Activated naive CD8-positive, alpha-beta T cell treated with anti-CD3 and anti-CD28 coated beads, Interleukin-2, amount 50 U/mL, for 24 hours (primary cell): ENCODE measurements at places on chromosomes 2 and 18.

GRCh38 chr2:27095745-27096651 lies 9.4 kb downstream of the KHK start:
- H3K4me1 ChIP-seq, result peaks cover 10% of the 10 kb centered on the region
- H3K27me3 ChIP-seq, result no peaks in the 10 kb centered on the region

GRCh38 chr2:170142502-170142901 lies 35.4 kb upstream of the MYO3B start:
- no peaks in the 10 kb centered on the region for H3K36me3 ChIP-seq
- no peak overlapping the region for H3K27ac ChIP-seq
- no peak for DNase-seq
- H3K4me1 ChIP-seq, result no peaks in the 10 kb centered on the region
- H3K4me3 ChIP-seq, result no peak overlapping the region
- H3K27me3 ChIP-seq, result no peaks in the 10 kb centered on the region

DNA sequence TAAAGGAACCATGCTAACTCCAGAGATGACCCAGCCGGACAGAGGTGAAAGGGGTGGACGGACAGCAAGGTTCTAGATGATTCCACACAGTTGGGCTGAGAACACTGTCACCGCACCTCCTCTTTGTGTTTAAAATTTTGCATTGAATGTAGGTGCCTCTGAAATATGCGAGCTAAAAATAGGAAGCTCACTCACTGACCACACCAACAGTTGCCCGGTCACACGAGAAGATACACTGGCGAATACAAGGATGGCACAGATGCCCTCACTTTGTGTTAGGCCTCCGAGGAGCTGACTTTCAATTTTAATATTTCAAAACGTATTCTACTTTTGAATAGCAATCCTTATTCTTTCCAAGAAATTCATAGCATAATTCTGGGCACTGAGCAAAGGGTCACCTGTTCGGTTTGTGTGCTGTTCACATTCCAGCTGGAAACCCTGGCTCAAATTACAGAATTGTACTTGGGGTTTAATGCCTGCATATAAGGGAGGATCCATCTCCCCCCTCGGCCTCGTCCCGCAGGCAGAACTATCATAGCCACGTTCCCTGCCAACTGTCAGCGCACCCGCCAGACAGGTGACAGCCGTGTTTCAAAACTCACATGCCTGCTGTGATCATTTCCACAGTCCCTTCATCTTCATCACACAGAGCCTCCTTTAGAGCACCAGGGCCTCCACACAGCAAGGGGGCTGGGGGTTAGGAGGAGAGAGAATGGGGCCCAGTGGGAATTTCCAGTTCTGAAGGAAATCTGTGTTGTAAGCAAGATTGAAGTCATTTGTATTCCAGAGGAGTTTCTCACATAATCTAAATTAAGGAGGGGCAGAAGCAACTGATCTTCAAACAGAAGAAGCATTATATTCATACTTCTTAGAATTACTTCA lies 48.2 kb downstream of the ADI1 start:
- no peaks in the 10 kb centered on the region for H3K27me3 ChIP-seq
- no peak overlapping the region for H3K27ac ChIP-seq
- no peak overlapping the region for H3K4me3 ChIP-seq
- DNase-seq, result no peak
- H3K4me1 ChIP-seq, result peaks cover 2% of the 10 kb centered on the region

DNA sequence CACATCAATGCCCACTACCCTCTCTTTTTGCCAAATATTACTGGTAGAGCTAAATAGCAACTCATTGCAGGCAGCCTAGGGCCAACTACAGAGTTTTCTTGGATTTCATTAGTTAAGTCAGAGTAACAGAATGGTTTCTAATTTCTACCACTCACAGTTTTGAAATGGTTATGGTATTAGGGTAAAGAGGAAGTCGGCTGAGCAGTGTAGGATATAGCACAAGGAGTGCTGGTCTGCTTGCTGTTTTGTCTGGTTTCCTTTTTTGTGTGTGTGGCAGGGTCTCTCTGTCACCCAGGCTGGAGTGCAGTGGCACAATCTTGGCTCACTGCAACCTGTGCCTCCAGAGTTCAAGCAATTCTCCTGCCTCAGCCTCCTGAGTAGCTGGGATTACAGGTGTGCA lies 289.2 kb upstream of the CCDC68 start:
- no peak for DNase-seq
- H3K27me3 ChIP-seq, result no peaks in the 10 kb centered on the region
- H3K27ac ChIP-seq, result no peak overlapping the region
- H3K4me1 ChIP-seq, result no peaks in the 10 kb centered on the region

DNA sequence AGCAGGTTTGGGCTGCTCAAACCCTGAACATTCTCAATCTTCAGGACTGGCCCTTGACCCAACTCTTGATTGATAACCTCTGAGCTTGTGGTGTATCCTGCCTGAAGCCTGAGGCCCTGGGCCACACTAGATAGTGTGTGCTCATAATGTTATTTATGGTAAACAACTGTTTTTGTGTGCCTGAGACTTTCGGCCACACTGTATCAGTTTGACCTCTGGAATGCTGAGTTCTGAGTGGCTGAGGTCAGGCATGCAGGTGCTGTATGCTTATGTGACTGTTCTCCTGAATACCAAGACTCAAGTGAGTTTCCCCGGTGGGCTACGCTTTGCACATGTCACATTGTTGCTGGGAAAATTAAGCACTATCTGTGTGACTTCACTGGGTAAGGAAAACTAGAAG lies 82.2 kb upstream of the RMP24 start:
- DNase-seq, result no peak
- H3K27ac ChIP-seq, result no peak overlapping the region
- H3K4me3 ChIP-seq, result no peak overlapping the region
- H3K36me3 ChIP-seq, result no peaks in the 10 kb centered on the region

DNA sequence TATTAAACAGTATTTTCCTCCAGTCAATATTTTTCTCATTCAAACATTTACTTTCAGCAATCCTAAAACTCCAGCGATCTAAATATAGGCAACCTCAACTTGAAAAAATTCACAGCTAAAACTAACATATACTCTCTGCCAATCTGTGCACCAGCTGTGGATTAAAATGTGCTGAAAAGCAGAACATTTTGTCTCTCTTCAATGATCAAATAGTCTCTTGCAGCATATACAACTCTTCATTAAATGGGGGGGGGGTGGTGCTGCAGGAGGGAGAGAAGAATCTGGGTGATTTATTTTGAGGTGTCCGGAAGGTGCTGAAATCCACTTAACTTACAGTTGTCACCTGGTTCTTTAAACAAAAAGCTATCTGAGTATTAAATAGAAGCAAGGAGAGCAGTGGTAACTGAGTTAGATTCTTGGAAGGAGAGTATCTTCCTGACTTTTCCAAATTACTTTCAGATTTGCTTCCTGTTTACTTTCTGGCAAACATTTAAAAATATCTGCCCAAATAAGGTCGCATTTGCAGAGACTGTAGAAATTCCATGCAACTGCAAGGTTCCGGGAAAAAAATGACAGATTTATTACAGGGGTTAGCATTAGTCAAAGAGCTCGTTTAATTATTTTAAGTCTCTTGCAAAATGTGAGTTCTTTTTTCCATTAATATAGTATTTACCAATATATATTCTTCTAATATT lies 904.7 kb upstream of the ACVR2A start:
- no peaks in the 10 kb centered on the region for H3K4me1 ChIP-seq
- H3K27ac ChIP-seq, result no peak overlapping the region
- no peak overlapping the region for H3K4me3 ChIP-seq
- no peaks in the 10 kb centered on the region for H3K36me3 ChIP-seq
- DNase-seq, result no peak

DNA sequence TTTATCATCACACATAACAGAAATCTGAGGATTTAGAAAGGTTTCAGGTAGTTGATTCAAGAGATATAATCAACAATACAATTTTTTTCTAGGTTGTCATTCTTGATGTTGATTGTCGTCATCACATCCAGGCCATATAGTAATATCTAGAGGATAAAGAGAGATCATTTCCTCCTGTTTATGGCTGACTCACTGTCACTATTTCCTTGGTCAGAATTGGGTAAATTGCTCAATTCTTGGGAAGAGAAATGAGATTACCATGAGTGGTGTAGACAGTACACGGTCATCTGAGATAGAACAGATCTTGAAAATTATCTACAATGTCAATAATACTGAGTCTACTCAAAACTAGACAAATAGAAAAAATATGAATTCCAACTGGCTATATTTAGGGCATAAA lies 78.8 kb downstream of the ZNF804A start:
- no peaks in the 10 kb centered on the region for H3K4me1 ChIP-seq
- H3K27me3 ChIP-seq, result no peaks in the 10 kb centered on the region
- H3K36me3 ChIP-seq, result no peaks in the 10 kb centered on the region

DNA sequence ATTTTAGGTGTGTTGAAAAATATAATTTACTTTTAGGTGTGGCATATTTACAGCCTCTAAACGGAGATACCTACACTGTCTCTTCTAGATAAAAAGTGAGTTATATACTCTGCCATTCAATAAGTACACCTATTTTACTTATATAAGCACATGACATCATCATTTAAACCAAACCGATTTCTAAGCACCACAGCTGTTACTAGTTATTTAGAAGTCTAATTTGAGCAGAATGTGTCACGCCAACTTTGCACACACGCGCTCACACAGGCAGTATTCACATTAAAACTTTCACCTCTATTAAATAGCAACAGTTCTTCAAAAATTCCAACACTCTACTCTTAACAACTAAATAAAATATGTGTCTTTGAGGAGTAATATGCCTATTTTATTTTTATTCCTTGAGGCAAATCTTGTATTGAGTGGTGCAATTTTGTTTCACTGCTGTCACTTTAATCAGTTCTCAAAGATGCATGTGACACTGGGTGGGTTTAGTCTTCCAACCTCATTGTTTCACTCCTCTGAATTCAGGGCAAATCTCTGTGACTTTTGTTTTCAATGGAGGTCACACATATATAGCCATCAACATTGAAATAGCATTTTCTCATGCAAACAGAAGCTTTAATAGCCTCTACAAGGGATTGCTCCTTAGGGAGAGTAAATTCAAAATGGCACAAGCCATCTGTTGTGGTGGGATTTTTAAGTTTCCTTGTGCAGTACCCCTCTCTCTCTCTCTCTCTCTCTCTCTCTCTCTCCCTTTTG lies 721.0 kb downstream of the PLCL1 start:
- no peaks in the 10 kb centered on the region for H3K36me3 ChIP-seq
- DNase-seq, result no peak
- H3K4me1 ChIP-seq, result no peaks in the 10 kb centered on the region
- H3K27me3 ChIP-seq, result peaks cover 4% of the 10 kb centered on the region
- H3K27ac ChIP-seq, result no peak overlapping the region
- no peak overlapping the region for H3K4me3 ChIP-seq

DNA sequence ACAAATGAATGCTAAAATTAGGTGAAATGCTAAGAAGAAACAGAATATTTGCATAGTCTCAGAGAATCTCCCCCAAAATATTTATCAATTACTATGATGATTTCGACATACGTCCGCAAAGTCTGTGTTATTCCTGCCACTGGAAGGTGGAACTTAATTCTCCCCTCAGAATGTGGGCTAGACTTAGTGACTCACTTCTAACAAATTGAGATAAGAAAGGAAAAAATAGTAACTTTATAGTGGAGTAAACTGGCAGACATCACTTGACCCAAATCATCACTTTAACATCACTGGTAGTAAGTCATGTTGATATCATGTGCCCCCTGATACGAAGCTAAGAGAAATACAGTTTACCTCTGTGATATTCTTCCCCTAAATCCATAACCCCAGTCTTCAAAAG lies 23.5 kb downstream of the HADHB start:
- peaks cover 13% of the 10 kb centered on the region for H3K4me1 ChIP-seq
- no peak for DNase-seq
- H3K27me3 ChIP-seq, result no peaks in the 10 kb centered on the region
- H3K27ac ChIP-seq, result no peak overlapping the region
- H3K4me3 ChIP-seq, result no peak overlapping the region
- H3K36me3 ChIP-seq, result peaks cover 12% of the 10 kb centered on the region

- no peak overlapping the region for H3K4me3 ChIP-seq
- peaks cover 5% of the 10 kb centered on the region for H3K36me3 ChIP-seq
- DNase-seq, result peak; percentile 22
- H3K27me3 ChIP-seq, result peaks cover 70% of the 10 kb centered on the region
These were observed 6.4 kb downstream of the SALL3 start for GRCh38 chr18:78986018-78986481.

DNA sequence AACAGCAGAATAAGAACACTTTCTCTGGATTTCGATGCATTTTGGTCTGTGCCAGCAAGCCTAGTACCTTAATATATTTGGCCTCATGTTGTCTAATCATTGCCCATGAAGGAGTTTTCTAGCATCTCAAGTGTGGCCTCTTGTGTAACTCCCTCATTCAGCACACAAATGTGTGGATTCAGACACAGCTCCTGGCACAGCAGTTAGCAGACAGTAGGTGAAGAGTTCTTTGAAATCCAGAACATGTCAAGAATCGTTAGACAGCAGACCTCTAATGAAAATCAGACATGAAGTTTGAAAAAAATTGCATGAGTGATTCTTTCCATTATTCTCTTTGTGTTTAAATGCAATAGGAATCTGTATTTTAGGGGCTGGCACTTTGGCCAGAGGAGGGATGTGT lies 177.0 kb downstream of the FMNL2 start:
- H3K36me3 ChIP-seq, result no peaks in the 10 kb centered on the region
- H3K4me1 ChIP-seq, result no peaks in the 10 kb centered on the region
- no peak for DNase-seq
- H3K4me3 ChIP-seq, result no peak overlapping the region
- no peak overlapping the region for H3K27ac ChIP-seq
- H3K27me3 ChIP-seq, result peaks cover 1% of the 10 kb centered on the region

DNA sequence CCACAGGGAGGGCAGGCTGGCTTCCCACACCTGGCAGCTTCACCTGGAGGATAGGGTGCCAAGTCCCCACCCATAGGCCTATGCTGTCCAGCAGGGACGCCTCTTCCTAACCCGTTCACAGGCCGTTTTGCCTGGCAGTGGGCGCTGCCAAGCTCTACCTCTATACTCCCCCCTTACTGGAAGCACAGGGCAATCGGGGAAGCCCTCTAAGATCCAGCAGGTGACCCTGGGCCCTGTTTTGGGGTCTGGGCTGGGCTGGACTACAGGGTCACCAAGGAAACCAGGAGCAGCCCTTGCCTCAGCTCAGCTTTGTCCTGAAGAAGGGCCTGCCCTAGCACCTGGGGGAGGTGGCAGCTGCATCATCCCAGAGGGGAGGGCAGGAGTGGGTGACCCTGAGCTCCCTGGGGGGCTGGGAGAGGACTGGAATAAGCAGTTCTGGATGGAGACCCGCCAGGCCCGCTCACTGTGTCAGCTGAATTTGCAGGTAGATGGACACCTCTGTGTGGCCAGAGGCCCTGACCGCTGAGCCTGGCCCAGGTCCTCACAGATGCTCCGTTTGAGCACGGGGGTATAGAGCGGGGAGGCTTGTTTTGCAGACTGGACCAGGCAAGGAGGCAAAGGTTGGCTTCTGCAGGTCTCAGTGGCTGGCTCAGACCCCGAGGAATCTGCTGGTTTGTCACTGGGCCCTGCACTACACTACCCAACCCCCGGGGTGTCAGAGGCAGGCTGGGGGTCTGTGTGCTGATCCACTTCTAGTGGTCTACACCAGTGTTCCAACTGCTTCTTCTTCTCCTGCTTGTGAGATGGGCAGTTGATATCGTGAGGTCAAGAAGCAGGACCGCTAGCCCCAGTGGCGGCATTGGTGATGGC lies 163.1 kb downstream of the ASB1 start:
- no peaks in the 10 kb centered on the region for H3K36me3 ChIP-seq
- no peak overlapping the region for H3K27ac ChIP-seq
- H3K27me3 ChIP-seq, result peaks cover 5% of the 10 kb centered on the region
- no peaks in the 10 kb centered on the region for H3K4me1 ChIP-seq
- no peak for DNase-seq

- no peak overlapping the region for H3K4me3 ChIP-seq
- H3K4me1 ChIP-seq, result no peaks in the 10 kb centered on the region
- H3K27ac ChIP-seq, result no peak overlapping the region
- no peak for DNase-seq
- no peaks in the 10 kb centered on the region for H3K36me3 ChIP-seq
These were observed 156.2 kb downstream of the HRH4 start for GRCh38 chr18:24616653-24617052.
